ENCODE measurements at places on chromosomes 13 and 19. TPM values are rescaled to one million over a fixed set of nuclear protein-coding genes. Genes with fewer than 3 reads are reported as not detected.

Gene MBD3L2
- total RNA-seq = not detected

Gene DPF1
- 1.3 TPM for total RNA-seq

Gene FUT3
- total RNA-seq = not detected

Gene CABP5
- total RNA-seq = not detected

Gene ANKLE1
- total RNA-seq = 0.17 TPM

All from smooth muscle cell of trachea (primary cell).